NCI-H2227 treated with DMSO at 0.1 percent for 48 hours (cell line): ENCODE measurements at places on chromosomes 11 and 22.

- no peak for DNase-seq
These were observed 534.3 kb downstream of the KCNA4 start for GRCh38 chr11:29482510-29482909.

DNA sequence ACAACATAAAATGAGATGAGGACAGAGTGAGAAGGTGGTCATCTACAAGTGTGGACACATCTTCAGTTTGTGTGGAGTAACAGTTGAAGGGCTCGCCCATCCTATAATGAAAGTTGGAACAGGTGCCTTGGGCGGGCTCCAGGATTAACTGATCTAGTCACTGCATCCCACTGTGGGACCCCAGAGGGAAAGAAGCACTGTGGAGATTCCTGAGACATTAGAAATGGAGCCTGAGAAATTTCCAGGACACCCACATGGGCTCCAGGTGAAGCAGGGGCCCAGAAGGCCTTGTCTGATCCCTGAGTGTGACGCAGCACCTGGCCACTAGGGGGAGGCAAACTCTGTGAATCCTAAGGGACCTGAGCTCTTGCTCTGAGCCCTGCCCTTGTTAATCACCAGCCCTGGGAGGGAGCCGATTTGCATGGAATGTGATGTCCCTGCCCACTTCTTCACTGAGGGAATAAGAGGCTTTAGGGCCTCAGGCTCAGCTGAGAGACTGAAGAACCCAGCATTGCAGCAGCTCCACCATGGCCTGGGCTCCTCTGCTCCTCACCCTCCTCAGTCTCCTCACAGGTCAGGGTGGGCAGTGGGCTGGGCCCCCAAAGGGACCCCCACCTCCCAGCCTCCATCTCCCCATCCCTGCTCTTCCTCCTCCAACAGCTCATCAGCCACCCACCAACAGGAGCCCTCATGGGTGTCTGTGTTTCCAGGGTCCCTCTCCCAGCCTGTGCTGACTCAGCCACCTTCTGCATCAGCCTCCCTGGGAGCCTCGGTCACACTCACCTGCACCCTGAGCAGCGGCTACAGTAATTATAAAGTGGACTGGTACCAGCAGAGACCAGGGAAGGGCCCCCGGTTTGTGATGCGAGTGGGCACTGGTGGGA lies 98.4 kb downstream of the VPREB1 start:
- DNase-seq: peak; percentile 3

DNA sequence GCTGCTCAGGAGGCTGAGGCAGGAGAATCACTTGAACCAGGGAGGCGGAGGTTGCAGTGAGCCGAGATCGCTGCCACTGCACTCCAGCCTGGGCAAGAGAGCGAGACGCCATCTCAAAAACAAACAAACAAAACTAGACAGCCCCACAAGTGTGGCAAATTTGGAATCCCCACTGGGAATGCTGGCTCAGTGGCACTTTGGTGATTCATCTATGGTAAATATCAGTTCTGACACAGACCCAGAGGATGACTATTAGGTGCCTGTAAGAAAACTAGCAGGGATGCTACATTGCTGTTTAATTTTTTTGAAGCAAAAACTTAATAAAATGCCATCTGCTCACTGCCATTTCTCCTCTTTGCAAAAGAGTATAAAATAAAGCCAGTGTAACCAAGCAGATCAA lies 107.9 kb downstream of the NAT10 start:
- DNase-seq: no peak

DNA sequence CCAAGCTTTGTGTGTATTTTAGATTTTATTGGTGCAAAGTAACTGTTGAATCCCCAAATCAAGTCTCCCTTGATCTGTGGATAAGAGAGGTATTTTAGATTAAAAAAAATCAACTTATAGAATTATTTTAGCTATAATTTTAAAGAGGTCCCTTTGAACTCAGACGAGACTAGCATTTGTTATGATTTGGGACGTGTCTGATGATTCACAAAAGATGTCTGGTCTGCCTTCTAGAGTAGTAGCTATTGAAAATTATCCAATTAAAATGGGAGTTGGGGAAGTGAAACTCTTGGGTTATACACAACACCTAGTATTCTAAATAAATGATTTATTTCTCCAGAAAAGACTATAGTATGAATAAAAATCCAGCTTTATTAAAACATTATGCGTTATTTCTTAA lies 227.9 kb upstream of the GRIA4 start:
- DNase-seq: no peak

DNA sequence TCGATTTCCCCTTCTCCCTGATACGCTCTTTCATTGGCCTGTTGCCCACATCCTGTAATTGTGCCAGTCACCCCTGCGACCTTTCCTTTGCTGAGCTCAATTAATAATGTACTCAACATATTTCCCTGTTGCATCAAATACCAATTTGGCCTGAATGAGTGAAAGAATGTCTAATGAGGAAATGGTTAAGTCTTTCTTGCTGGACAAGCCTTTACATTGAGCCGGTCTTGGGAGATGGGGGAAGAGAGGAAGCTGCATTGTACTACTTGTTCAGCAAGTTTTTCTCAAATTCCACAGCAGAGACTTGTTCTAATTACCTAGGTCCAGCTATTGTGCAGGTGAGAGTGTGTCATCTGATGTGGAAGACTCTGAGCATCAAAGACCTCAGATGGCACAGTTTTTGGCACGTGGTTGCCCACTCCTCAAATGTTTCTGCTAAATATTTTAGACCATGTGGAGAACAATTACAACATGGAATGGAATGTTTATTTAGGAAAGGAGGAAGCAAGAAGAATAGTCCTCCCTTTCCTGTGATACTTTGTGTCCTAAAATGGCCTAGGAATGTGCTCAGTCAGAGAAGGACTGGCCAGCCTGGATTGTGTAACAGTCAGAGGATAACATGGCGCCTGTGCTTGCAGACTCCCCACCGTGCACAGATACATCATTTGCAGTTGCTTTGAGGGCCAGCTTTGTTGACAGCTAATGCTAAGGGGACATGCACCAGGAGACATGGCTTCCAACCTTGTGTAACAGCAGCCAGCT lies 129.5 kb upstream of the E2F8 start:
- DNase-seq: no peak
